Ureter (tissue), 1 donor: ENCODE measurements at places on chromosomes 1 and 21.

DNA sequence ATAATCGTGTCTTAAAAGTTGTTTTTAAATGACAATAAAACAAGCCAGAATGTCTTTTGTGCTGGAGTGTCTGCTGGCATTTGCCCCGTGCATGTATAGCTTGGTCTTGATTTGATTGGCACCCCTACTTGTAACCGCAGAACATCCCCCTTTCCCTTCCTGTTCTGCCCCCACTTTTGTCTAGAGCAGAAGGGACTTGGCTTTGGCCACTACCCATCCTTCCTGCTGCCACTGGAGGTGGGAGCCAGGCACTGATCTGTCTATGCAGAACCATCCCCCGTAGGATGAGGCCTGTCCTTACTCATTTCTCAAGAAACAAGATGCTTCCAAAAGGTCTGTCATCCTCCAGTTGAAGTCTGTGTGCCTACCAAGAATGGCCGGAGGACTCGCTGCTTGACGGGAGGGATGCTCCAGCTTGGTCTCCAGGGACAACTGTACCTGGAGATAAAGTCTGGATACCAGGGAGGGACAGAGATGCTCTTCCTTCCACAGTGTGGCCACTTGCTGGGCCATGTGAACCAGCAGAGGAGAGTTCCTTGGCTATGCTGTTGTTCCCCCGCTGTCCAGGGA, 1.1 kb upstream of the SLC27A3 start:
- DNase-seq: no peak

- no peak for DNase-seq
Measured at GRCh38 chr1:29783508-29784275, 547.4 kb downstream of the PTPRU start.

DNA sequence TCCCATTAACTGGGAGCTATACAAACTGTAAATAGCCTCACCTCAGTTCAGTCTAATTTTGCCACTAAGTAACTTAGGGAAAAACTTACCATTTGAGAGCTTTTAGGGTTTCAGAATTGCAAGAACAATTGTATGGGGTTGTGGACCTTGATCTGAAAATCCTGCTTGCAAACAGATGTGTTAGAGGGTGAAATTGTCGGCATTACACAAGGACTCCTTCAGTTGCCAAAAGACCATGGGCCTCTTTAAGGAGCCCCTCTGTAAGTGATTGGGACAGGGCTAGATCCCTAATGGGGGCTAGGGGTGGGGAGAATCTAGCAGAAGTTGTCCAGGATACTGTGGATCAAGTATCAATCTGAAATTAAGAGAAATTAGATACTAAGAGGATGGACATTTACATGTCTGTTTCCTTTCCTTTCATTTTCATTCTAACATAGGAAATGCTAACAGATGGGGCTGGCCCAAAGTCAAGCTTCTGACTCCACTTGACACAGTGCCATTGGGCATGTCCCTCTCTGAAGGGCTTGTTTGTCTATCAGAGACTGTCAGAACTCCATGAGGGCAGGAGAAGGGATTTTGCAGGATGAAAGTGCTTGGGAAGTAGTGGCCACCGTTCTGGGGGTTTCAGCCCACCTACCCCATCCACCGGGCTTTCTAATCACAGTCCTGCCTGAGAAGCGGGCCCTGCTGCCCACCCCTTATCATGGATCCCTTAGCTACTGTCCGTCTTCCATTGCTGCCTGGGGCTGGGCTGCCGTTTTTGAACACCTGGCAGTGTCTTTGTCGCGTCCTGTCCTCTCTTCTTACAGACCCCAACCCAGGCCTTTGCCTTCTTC, 54.7 kb downstream of the STUM start:
- DNase-seq: no peak

DNA sequence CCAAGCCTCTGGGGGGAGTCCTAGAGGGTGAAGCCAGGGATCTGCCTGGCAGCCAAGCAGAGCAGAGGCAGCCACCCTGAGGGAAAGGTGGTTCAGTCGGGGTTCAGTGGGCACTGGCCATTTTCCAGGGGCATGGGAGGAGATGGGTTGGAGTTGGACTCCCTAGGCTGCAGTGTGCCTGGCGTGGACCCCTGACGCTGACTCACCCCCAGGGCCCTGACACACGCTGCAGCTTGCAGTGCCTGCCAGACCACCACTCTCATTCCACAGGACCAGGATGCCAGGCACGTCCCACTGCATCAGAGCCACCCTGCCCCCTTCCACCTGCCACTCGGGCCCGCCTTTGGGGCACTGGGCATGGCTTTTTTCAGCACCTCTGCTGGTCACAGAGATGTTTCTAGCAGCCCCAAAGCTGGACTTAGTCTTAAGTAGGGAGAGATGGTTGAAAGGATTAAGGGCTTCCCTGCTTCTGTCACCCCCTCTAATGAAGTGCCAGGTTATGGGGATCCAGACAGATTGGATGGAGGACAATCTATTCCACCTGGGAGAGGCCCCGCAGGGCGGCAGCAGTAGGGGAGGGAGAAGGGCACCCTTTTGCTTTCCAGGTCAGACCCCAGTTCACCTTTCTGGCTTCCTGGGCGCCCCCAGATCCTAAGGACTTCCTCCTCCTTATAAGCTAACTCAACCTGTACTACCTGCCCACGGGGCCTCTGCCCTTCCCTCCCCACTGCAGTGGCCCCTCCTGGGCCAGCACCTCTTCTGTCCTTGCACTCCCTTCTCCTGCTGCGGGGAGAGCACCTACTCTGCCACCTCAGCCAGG, 1.6 kb downstream of the SYT2 start:
- no peak for DNase-seq

- DNase-seq: no peak
Measured at GRCh38 chr1:87305762-87306161, 22.9 kb upstream of the LMO4 start.

DNA sequence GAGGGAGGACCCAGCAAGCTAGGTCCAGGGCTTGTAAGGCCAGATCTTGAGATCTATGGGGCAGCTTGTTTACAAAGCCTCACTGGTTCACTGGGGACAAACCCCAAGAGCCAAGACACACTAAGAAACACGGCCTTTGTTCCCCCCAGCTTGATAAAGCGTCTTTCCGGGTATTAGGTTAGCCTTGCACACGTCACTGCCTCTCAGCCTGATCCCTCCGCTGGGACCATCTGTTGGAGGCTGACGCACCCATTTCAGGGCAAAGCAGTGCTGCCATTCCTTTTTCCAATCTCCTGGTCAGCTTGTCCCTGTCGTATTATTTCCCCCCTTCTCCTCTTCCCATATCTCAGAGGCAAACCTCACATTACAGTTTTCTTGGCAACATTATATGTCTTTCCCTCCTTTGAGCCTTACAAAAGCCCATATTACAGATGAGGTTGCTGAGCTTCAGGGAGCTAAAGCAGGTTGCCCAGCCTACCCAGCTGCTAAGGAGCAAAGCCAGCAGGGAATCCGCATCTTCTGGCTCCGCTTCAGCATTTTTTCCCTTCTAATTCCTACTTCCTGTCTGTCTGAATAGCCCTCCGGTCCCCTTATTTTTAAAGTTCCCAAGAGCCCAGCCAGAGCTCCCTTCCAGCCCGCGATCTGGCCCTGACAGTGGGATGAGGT, 4.1 kb downstream of the HEYL start:
- no peak for DNase-seq

- no peak for DNase-seq
Measured at GRCh38 chr1:233389169-233389568, 61.6 kb downstream of the MAP3K21 start.

DNA sequence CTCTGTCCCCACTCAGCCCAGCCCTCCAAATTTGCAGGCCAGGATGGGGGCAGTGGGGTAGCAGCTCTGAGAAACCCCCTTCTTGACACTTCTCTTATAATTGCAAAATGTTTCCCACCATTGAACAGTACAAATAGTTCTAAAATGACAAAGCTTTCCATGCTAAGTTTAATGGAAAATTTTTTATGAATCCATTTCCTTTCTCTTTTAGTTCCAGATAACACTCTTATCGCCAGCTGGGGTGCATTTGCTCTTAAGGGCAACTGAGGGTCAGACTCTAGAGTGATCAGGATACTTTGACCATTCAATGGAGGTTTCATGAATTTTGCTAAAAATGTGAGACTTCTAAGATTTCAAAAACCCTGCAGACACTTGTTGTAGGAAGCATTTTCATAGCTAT, 29.9 kb downstream of the PIK3C2B start:
- DNase-seq: no peak

DNA sequence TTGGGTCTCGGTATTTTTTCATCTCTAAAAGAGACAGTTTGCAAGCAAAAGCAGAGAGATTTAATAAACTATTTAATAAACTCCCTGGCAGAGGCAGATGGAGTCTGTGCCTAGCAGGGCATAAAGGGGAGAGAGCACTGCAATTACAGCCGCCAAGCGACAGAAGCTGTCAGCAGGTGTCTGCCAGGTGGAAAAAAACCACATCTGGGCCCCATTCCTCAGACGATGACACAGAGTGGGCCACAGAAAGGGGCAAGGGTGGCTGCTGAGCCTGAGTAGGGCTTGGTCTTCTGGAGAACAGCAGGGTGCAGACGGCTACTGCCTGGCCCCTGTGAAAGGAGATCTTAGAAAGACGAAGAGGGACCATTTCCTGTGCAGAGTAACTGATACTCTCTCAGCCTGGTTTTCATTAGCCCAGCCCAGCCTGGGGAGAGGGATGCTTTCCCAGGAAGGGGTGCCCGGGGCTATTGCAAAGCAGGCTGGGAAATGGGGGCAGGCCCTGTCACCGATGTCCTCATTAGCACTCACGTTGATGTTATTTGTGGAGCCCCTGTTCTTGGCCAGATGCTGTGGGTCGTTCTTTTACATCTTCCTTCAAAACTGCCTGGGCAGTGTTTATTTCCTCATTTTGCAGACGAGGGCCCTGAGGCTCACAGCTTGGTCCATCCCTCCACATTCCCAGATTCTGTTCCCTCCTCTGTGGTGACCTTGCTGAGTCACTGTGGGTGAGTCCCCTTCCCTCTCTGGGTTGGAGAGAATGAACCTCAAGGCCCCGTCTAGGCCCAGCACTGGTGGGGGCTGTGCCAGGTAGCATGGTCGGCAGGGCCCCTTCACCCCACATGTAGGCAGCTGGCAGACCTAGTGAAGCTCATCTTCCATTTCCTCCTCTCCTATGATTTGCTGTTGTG, 472.7 kb downstream of the PTPRU start:
- no peak for DNase-seq

- DNase-seq: no peak
Measured at GRCh38 chr1:22712502-22713271, 2.0 kb downstream of the EPHB2 start.

- no peak for DNase-seq
Measured at GRCh38 chr1:116483481-116484309, 87.1 kb downstream of the CD58 start.

- peak; percentile 86 for DNase-seq
Measured at GRCh38 chr1:68213843-68214242, 18.5 kb downstream of the WLS start.

GRCh38 chr1:236530959-236531358, 7.2 kb downstream of the LGALS8 start:
- no peak for DNase-seq

GRCh38 chr1:209627027-209627731, 25.0 kb downstream of the LAMB3 start:
- no peak for DNase-seq

- no peak for DNase-seq
Measured at GRCh38 chr1:44790968-44791801, 3.2 kb upstream of the BEST4 start.

- DNase-seq: no peak
Measured at GRCh38 chr1:109808703-109809102, 45.0 kb upstream of the EPS8L3 start.

- no peak for DNase-seq
Measured at GRCh38 chr1:224368409-224368808, 11.7 kb downstream of the CNIH4 start.

DNA sequence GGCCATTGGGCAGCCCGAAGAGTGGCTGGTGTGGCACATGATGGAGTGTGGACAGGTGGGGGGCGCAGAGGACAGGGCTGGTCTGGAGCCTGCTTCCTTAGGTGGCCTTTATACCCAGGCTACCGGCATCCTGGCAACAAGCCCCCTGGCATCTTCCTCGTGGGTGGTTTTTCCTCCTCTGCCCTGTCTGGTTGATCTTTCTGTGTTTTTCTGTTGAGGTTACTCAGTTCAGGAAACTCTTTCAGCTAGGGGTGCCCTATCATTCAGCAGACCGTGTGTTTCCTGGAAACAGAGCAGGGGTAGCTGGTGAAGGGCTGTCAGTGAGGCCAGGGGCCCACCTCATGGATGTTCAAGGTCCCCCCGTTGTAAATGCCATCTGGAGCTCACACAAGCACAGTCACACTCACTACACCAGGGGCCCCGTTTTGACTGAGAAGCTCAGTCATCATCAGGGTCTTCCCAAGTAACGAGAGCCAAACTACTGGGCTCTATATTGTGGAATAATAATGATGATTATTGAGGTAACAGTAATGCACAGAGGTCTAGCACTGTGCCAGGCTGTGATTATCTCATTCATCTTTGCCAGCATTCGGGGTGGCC, at the start of gene KRTAP12-4:
Gene KRTAP12-4 (minus strand): TSS at position 84 of the 600 bp plus-strand sequence. CDS start 45 bp downstream, at position 39.
- DNase-seq: no peak

GRCh38 chr1:155529929-155530328, 32.7 kb downstream of the ASH1L start:
- no peak for DNase-seq

DNA sequence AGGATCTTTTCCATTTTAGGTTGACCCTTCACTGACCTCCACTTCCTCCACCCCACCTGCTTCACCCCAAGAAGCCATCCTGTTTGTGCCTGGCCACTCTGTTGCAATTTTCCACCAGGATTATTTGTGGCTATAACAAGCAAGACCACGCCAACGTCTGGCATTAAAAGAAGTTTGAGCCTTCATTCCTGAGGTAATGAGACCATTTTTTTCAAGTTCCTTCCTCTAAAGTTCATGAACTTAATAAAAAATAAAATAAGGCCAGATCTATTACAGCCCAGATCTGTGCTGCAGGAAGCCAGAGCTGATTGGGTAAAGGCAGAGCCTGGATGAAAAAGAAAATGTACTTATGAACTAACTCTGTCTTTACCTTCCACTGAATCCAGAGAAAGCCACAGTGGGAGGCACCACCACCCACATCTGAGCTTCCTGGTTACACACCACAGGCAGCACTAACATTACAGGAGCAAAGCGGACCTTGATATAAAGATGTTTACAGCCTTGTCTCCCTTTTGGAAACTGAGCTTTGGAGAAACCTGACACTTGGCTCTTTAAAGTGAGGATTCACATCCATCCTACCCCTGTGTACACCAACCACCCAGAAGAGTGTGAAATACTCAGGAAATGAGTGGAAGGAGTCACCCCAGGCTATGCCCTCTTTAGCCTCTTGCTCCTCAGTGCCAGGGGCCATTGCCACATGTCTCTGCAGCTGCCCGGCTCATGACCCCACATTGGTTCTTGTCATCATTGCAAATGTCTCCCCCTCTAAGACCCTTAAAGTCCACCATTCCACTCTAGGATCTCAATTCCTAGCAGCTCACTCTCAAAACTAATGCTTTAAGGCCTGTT, 293.6 kb downstream of the PLPP3 start:
- DNase-seq: no peak

GRCh38 chr1:78475888-78476610, 14.7 kb upstream of the PTGFR start:
- no peak for DNase-seq

GRCh38 chr1:32992489-32993323, 28.1 kb upstream of the RNF19B start:
- peak; percentile 90 for DNase-seq

DNA sequence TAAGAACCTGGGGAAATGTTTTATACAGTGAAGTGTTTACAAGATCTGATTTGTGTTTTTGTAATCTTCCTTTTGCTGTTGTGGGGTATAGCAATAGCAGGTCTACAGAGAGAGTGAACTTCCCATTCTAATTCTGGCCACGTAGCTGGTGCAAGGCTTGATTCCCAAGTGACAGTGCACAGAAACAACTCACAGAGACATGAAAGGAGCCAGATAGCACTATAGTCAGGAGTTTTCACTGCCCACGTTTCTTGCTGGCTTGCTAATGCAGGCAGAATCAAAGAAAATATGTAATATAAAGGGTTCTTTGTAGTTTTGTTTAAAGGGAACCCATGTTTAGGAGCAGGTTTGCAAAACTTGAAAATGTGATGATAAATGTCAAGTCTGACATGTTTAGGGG, 170.9 kb upstream of the IVNS1ABP start:
- no peak for DNase-seq
